ENCODE measurements at places on chromosomes 11 and 22. TPM values are rescaled to one million over a fixed set of nuclear protein-coding genes. Genes with fewer than 3 reads are reported as not detected.

The MORC2 gene
- 24.0 TPM for total RNA-seq

The GAS2 gene
- total RNA-seq: 1.3 TPM

The RASSF10 gene
- total RNA-seq: not detected

The ACRV1 gene
- total RNA-seq: not detected

The KRTAP5-1 gene
- not detected for total RNA-seq

The OSM gene
- total RNA-seq: 17.6 TPM

The SYT13 gene
- not detected for total RNA-seq

The C11orf21 gene
- 6.7 TPM for total RNA-seq

The EXPH5 gene
- total RNA-seq: 2.0 TPM

The APOL4 gene
- total RNA-seq: 0.21 TPM
